ENCODE measurements at places on chromosomes 5 and 9. TPM values are rescaled to one million over a fixed set of nuclear protein-coding genes. Genes with fewer than 3 reads are reported as not detected.

Gene BARHL1
- total RNA-seq: not detected

- no peak for DNase-seq
Observed at GRCh38 chr5:175201393-175201792, 242.6 kb downstream of the DRD1 start.

Gene BRINP1
- total RNA-seq: not detected

GRCh38 chr5:142830241-142831008, 60.2 kb downstream of the ARHGAP26 start:
- no peak for DNase-seq

DNA sequence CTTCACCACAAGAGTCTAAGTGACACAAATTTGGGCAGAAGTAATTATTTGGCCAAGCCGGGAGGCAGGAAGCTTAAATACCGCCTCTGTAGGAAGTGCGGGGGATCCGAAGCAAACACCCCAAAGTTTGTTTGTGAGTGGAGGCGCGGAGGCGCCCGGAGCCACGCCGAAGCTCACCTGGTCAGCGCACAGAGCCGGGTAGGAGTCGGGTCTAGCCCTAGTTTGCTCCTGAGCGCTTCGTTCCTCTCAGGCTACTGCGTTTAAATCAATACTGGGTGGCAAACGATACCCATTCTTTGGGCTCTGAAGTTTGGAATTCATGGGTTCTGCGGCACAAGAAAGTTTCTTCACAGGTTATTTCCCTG, 855 bp downstream of the MCC start:
- DNase-seq: no peak

DNA sequence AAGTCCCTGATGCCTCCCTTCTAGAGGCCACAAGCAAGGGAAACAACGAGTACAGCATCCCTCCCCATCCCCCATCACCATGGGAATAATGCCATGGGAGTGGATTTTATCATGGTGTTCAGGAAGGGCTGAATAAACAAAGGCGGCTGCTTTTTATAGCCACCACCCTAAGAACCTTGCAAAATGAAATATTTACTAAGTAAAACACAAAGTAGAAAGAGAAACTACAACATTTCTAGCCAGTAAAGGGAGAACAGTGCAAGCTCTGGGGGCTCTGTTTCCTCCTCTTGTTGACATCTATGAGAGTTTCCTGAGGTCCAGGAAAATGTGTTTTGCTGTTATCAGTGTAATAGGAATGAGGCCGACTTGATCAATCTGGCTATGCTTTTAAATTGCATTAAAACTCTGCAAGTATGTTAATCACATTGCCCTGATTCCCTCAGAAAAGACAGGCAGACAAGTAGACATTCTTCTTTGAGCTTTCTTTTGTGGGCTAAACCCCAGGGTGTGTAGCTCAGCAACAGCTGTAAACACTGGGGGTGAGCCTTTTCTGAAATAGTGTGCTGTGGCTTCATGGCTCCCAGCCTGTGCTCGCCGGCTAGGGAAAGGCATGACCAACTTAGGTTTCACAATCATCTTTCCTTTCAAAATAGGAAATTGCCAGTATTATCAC, 31.1 kb downstream of the SV2C start:
- DNase-seq: no peak

GRCh38 chr9:81814794-81815464, 113.3 kb upstream of the SPATA31D4 start:
- no peak for DNase-seq

DNA sequence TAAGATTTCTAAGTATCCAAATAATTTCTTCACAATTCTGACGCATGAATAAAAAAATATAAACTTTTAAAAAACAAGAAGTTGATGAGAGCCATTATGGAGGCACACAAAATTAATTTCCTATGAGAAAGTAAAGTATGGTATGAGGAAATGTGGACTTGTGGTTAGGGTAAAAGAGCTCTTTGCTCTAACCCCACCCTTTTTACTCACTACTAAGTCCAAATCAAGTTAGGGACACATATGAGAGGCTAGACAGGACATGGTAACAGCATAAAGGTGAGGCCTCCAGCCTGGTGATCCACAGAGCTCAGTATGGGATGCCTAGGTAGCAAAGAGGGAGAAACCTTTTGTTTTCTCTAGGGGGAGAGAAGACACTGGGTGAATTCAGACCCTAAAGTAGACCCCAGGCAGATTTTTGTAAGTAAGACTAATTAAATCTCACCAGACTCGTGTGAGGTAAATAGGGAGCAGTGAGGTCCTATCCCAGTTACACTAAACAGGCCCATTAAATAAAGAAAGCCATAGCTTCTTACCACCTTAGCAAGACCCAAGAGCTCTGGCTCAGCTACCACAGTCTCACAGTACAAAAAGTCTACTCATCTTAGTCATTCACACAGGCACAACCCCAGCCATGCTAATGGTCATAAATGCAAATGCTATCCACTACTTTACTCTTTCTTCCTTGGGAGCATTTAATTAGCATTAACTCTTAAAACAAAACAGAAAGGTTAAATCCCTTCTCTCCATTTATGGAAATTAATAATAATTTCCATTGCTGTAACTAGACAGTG, 42.6 kb downstream of the MLLT3 start:
- no peak for DNase-seq

DNA sequence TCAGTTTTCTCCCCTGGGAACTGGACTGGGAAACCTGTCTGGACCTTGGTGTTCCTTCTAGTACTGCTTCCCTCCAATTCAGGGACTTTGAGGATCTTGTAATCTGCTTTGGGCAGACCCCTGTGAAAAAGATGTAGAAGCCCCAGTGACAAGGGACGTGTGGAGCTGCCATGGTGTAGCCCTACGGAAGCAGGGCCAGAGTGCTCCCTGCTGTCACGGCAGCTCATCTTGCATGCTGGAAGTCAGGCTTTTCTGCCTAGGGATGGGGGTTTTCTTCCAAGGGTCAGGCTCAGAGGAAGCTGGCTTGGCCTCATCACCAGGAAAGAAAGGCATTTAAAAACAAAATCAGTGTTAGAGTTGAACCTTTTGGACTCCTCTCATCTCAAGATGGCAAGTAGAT, 86.4 kb downstream of the AMBP start:
- no peak for DNase-seq

Gene ANKRD18B
- not detected for total RNA-seq

DNA sequence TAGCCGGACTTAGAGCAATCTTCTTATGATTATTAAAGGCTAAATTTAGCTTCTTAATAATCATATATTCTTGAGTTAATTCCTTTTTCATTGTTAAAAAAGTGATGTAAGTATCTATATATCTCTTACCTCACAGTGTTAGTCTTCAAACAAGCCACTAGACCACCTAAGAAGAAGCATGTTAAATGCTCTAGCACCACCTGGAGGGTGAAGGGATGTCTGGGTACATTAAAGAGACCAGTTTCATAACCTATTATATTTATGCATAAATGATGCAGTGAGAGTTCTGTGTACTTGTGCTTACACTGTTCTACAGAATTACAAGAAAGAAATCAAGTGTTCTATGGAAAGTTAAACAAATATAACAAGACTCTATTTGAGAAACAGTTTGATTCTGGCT, 55.9 kb upstream of the SLCO6A1 start:
- DNase-seq: no peak

- no peak for DNase-seq
Observed at GRCh38 chr9:136050701-136051452, 44.2 kb downstream of the NACC2 start.

Gene SPINK1
- not detected for total RNA-seq

DNA sequence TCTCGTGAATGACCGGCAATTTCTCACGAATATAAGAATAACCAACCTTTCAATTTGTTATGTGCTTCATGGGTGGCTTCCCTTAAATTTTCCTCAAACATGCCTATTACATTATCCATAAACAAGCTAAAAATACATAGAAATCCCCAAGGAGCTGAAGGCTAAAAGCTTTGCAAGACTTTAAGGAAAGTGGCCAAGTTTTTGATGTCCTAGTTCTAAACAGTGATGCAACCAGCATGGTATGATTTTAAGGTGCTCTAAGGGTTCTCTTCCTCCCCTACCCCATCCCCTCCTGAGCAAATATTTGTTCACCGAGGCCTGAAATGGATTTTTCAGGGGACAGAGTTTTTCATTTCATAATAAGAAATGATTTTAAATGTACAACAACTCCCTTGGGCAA, 79.8 kb downstream of the RGS7BP start:
- DNase-seq: no peak

GRCh38 chr9:70422371-70423043, 8.1 kb upstream of the KLF9 start:
- peak; percentile 12 for DNase-seq

- no peak for DNase-seq
Observed at GRCh38 chr5:5933651-5934050, 444.7 kb downstream of the MED10 start.

DNA sequence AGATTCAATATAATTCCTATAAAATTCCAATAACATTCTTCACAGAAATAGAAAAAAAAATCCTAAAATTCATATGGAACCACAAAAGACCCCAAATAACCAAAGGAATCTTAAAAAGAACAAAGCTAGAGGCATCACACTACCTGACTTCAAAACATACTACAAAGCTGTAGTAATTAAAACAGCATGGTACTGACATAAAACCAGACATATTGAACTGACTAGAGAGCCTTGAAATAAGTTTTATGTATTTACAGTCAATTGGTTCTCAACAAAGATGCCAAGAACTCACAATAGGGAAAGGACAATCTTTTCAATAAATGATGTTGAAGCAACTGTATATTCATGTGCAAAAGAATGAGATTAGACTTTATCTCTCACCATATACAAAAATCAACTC, 36.9 kb downstream of the BTNL9 start:
- DNase-seq: no peak

DNA sequence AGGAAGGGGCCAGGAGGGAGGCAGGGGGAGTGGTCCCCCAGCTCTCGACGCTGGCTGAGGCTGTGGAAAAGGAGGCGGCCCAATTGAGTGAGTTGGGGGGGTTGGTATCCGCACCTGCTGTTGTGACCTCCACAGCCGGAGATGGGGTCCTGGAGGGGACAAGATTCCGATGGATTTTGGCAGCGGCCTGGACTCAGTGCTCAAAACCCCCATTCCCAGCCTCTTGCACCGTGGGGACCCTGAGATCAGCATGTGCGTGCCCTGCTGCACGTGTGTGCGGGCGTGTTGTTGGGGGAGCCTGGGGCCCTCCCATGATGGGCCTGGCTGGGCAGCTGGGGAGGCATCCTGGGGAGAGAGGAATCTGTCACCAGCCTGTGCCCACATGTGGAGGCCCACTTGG, 15.0 kb downstream of the CNTFR start:
- no peak for DNase-seq

Gene CER1
- total RNA-seq: not detected

GRCh38 chr5:93330506-93330905, 250.5 kb downstream of the NR2F1-AS1 start:
- DNase-seq: no peak

DNA sequence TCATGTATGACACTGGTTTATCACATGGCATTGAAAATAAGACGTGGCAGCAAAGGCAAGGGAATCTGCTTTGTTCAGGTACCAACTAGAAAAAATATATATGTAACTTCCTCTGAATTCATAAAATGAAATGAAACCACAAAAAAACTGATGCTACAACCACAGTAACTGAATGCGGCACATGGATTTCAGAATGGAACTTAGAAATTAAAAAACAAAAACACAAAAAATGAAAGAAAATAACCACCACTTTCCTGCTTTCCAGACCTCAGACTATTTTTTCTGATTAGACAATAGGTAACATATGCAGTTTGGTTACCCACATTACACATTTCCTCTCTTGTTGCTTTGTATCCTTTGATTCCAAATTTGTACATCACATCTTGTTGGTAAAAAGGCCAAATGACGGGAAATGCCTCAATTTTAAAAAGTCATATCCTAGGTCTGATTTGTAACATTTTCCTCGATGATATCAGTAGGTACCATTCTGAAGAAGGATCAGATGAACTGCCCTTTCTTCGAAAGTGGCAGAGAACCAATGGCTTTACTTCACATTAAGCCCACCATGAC, 18.1 kb upstream of the PDCL start:
- no peak for DNase-seq

Gene BTNL8
- not detected for total RNA-seq

- DNase-seq: no peak
Observed at GRCh38 chr9:79301551-79302391, 270.0 kb upstream of the TLE4 start.

DNA sequence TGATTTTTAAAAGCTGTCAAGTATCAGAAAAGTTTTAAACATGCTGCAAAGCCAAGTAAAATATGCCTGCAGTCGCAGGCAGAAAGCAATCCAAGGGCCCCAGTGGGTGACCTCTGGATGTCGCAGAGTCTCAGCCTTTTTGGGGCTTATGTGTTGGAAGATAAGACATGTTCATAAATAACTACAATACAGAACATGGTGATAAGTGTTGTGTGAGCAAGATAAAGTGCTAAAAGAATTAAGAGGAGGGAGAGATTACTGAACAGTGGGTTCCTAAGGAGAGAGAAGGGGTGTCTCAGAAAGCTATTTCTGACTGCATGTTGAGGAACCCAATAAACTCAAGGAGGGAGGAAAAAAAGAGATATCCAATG, 78.9 kb upstream of the ADRB2 start:
- DNase-seq: no peak

Gene TRIM14
- 46.2 TPM for total RNA-seq

Data from CD8-positive, alpha-beta memory T cell (primary cell).